Brain pericyte (primary cell): ENCODE measurements at places on chromosomes 4 and X.

DNA sequence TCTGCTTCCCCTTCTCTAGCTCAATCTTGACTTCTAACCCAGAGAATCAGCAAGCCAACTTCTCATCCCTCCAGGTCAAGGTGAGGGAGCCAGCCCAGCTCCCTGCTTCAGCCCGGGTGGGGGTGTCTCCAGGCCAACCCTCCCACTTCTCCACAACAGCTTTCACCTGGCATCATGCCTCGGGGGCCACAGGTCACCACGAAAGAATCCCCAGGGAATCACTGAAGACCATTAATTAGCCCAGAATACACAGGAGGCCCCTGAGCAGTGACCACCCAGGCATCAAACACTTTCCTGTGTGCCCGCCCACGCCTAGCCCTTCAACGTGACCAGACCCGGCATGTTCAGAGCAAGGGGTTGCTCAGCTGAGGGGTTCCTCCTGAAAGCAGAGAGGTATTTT lies 646.7 kb downstream of the BCOR start:
- no peak for DNase-seq

- no peak for DNase-seq
These were observed 82.1 kb downstream of the AREG start for GRCh38 chr4:74527049-74527448.

DNA sequence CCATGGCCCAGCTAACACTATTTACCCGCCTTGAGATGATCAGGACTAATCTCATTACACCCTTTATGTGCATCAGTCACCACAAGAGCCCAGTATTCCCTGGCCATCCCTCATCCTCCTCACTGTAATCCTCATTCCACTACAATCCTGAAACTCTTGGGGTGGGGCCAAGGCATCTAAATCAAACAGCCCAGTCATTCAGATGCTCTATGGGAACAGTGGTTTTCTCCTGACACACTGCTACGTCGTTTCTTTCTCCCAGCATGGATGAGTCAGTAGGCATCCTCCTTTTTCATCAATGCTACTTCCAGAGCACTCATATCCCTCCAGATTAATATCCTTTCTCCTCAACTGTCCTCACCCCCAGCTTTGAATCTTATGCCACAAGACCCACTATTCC lies 5.6 kb downstream of the SDAD1 start:
- DNase-seq: no peak

DNA sequence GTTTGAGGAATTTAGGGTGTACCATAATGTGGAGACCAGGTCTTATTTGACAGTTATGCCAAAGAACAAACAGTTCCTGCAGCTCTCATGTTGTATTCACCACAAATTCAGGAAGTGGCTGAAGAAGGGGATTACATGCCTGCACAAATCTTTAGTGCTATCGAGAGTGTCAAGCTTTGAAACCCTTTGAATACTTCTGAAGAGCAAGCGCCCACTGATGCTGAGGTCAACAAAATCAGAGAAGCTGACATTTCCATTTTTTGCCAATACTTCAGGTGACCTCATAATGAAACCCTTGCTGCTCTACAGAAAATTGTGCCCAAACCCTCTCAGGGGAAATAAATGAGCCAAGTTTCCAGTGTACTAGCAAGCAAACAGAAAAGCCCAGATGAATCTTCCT lies 28.4 kb downstream of the PAK3 start:
- no peak for DNase-seq

DNA sequence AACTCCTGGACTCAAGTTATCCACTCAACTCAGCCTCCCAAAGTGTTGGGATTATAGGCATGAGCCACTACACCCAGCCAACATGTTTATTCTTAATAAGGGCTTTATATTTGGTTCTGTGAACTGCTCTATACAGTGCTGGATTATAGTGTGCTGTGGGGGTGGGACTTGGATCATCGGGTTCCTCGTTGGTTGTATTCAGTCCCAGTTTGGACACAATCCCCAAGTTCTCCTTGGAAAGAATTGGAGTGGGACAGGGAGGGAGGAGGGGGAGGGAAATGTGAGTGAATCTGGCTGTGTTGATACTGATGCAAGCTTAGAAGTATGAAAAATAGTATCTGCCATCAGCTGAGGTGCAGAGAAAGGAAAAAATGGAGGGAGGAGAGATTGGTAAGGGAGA lies 121.3 kb downstream of the KIT start:
- no peak for DNase-seq

- no peak for DNase-seq
These were observed 302.3 kb downstream of the DCHS2 start for GRCh38 chr4:154189346-154189745.

- no peak for DNase-seq
These were observed 37.9 kb upstream of the GYPA start for GRCh38 chr4:144178414-144178813.

DNA sequence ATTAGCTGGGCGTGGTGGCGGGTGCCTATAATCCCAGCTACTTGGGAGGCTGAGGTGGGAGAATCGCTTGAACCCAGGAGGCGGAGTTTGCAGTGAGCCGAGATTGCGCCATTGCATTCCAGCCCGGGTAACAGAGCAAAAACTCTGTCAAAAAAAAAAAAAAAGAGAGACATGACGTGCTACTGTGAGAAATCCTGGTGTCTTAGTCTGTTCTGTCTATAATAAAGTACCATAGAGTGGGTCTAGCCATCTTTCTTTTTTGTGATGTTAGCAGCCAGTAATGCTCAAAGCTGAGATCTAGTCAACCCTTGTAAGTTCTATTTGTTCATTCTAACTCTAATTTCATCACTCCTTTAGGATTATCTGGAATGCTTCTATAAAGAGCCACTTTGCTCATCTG lies 38.9 kb downstream of the CLDN34 start:
- no peak for DNase-seq
